C1 segment of cervical spinal cord (tissue), 14 donors: ENCODE measurements at places on chromosomes 2 and 18.

DNA sequence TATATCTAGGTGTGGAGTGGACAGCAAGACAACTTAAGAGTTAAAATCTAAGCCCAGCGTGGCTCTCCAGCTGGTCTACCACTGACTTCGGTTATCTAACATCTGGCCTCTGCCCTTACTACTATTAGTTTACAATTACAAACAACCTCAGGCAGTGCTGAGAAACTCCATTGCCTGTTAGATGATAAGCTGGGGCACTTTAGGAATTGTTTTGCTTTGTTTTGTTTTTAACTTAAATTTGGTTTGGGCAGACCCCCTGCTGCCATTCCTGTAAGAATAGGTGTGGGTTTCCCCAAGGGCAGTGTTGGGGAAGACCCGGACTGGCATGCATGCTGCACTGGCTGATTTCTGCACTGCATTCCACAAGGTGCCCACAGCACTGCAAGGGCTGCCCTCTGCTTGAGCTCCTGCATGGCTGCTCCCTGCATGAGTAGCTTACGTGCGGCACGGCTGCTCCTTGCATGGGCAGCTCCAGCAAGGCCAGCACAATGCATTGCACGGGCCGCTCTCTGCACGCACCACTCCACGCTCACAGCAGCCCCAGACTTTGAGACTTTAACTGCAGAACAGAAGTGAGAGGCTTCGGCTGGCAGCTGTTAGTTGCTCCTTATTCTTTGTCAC is 74.2 kb upstream of the SERTAD2 start:
- no peak for DNase-seq

- no peak for DNase-seq
These were observed 39.1 kb downstream of the FOSL2 start for GRCh38 chr2:28431741-28432140.

GRCh38 chr2:189304360-189304759 is 124.8 kb upstream of the COL5A2 start:
- DNase-seq = no peak

GRCh38 chr2:223549215-223549614 is 52.9 kb downstream of the SCG2 start:
- no peak for DNase-seq

- DNase-seq = no peak
These were observed 16.3 kb downstream of the FBLN7 start for GRCh38 chr2:112154246-112155117.
